Stimulated activated CD4-positive, alpha-beta T cell treated with anti-CD3 and anti-CD28 coated beads, TNF-alpha, amount 100 ng/mL, for 4 hours (primary cell): ENCODE measurements at places on chromosomes 11 and 22.
A peak's percentile ranks its signal among the peaks of the same experiment; 100 is the strongest.

- DNase-seq = no peak
These were observed 78.0 kb upstream of the PPARA start for GRCh38 chr22:46072110-46072881.

- no peak for DNase-seq
These were observed 75.8 kb downstream of the CCDC34 start for GRCh38 chr11:27287205-27287604.

DNA sequence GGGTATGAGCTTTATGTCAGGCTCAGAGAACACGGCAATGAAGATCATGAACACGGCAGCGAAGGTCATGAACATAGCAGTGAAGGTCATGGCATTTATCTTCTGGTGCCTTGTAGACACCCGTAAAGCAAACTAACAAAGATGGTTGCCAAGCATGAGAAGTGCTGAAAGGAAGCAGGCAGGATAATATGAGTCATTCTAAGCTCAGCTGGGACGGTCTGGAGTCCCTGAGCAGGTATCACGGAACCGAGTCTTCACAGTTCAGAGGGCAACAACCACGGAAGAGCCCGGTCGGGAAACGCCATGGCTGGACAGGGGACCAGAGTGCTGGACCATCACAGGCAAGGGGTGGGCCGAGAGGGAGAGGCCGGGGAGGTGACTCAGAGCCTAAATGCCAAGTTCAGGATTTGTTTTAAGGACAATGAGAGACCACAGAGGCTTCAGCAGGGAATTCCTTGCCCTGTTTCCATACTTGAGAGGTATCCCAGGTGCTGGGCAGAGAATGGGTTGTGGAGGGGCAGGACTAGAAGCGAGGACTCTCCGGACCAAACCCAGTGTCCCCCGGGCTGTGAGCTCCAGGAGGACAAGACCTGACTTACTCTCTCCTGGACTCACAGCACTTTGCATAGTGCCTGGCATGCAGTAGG lies 13.1 kb upstream of the MS4A10 start:
- DNase-seq = no peak

DNA sequence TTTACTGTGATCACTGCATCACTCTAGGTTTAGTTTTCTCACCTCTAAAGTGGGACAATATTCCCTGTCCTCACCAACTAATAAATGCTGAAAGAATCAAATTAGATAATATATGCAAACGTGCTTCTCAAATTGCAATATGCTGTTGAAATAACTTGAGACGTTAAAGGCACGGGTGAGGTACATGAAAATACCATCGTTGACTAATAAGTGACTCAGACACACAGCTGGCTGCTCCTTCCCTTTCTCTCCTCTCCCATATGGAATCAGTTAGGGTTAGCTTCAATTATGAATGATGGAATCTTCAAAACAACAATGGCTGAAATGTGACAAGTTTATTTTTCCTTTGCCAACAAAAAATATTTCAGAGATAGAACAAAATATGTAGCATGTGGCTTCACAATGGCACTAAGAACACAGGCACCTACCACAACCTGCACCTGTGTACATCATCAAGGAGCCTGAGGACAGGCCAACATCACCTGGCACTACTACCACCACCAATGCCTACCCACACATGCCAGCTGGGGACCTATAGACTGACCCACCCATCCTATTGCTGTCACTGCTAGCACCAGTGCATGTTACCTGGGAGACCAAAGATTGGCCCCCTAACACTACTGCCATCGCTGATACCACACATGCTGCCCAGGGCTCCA lies 13.7 kb downstream of the GDPD4 start:
- no peak for DNase-seq

DNA sequence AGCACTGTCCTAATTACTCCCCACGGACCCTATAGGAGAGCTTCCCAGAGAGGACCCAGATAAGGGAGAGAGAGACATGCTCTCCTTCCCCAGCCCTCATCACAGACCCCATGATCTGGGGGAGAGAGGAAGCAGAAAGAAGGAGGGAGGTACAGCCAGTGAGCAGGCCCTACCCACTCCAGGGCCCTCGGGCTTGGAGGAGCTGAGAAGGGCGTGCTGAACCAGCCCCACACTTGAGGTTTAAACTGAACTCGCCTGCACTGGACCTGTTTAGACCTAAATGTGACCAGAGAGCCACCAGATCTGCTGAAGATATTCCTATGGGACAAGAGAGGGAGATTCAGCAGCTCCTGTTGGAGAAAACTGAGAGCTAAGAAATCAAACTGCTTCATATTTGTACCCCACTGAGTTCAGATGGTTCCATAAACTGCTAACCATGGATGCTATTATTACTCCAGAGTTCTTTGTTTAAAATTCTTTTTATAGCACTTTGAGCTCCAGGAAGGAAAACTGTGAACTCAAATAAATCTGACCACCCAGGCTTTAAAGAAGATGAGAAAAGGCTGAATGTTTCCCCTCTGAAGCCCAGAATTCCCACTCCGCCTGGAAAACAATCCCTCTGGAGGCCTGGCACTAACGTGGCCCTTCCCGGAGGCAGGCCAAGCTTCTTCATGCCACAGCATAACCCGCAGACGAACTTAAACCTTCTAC lies 67.2 kb downstream of the EFCAB6 start:
- no peak for DNase-seq

DNA sequence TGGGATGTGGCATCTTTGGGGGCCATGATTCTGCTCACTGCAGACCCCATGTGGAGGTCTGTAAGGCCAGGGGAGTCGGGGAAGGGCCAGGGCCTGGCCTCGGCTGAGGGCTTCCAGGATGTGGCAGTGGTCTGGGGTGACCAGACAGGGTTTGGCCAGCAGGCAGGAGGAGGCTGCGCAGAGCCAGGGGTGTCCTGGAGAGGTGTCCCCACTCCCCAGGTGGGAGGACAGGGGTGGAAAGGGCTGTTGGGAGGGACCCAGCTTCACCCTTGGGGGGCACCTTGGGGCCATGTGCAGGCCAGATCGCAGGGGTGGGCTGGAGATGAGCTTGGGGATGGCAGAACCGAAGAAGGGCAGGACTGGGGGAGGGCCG lies 3.4 kb downstream of the PANX2 start:
- DNase-seq = no peak

GRCh38 chr11:4464216-4465159 lies 15.4 kb downstream of the OR52K2 start:
- no peak for DNase-seq

- no peak for DNase-seq
These were observed 9.0 kb downstream of the RAC2 start for GRCh38 chr22:37234736-37235711.

GRCh38 chr11:4763096-4763495 lies 6.6 kb downstream of the OR51F1 start:
- DNase-seq = no peak

- no peak for DNase-seq
These were observed at the start of gene C1QTNF4 for GRCh38 chr11:47593934-47594855. C1QTNF4 (minus strand) TSS chr11:47594411; CDS start chr11:47590810, 3,601 bp downstream.

- no peak for DNase-seq
These were observed 52.8 kb downstream of the MN1 start for GRCh38 chr22:27748751-27749191.

DNA sequence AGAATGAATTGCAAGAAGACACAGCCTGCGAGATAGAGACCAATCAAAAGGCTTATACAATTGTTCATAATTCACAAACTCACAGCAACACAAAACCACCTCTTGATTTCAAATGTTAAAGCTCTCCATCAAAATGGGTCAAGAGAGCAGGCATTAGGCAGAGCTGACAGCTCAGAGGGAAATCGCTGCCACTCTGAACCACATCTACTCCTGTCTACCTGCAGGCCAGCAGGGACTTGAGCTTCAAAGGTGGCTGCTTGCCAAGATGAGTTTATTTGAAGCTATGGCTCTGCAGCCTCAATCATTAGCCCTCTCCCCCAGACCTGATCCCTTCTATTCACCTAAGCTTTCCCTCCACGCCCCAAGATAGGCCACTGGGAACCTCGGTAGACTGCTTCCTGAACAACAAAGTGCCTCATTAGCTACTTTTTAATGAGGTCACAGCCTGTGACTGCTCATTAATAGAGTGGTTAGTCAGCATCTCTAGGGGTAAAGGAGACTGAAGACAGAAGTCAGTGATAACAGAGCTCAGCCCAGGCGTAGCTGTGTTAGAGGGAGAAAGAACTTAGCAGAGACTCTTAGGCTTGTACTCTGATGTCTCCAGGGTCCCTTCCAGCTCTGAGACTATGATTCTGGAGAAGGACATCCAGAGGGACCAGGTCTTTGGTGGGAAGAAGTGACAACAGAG lies 21.2 kb upstream of the OR10A5 start:
- DNase-seq = no peak

DNA sequence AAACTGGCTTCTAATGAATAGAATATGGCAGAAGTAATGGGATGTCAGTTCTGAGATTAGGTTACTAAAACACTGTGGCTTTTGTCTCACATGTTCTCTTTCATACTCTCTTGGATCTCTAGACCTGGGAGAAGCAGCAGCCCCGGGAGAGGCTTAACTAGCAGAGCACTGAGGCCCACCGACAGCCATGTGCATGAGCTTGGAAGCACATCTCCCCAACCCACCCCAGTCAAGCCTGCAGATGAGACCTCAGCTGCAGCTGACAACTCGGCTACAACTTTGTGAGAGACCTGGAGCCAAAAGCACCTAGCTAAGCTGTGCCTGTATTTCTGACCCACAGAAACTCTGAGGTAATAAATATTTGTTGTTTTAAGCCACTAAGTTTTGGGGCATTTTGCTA lies 100.8 kb downstream of the TRIM29 start:
- DNase-seq = no peak

DNA sequence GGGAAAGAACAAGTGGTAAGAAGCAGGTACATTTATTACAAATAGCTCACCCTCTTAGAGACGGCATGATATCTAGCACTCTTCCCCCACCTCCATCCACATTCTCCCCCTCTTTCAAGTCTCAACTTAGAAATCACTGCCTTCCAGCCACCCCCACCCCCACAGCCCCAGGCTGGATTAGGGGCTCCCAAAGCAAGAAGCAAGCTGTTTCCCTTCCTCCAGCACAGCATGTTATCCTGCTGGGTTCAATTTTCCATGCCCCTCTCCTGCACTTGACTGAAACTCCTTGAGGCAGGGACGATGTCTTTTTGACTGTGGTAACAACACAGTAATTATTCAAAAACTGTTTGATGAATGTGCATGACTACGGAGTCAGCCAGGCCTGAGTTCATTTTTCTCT lies 350.7 kb downstream of the LARGE1 start:
- no peak for DNase-seq

GRCh38 chr11:116357784-116358544 lies 414.8 kb downstream of the BUD13 start:
- DNase-seq = no peak

- no peak for DNase-seq
These were observed 48.8 kb downstream of the TRIM44 start for GRCh38 chr11:35711173-35711910.

DNA sequence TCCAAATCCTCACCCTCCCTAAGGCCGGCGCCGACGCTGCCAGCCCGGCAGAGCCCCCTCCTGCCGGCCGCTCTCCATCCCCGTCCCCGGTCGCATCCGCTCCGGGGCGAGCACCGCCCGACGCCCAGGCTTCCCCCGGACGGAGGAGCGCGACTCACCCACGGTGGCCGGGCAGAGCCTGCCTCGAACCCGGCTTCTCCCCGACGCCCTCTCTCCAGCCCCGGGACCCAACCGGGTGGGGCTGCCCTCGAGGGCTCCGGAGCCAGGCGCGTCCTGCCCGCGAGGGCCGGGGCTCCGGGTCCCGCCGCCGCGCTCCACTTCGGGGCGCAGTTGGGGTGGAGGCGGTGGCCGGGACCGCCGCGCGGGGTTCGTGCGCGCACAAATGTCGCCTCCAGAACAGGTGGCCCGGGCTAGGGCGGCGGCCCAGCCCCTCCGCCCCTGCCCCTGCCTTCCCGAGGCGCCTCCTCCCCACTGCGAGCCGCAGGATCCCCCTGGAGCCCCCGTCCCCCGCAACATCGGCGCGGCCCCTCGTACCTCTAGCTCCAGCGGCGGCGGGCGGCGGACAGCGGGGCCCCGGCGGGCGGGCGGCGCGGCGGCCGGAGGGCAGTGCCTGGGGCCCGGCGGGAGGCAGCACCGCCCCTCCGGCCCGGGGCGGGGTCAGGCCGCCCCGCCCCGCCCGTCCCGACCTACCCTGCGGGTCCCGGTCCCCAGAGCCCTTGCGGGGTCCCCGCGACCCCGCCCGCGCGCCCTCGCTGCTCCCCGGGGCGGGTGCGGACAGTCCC lies at the start of gene A4GALT:
Gene A4GALT, minus strand, starts transcription at position 608 of the 782 bp plus-strand sequence. CDS start 26,919 bp downstream, outside the sequence.
- peak; percentile 1 for DNase-seq

- DNase-seq = no peak
These were observed 11.0 kb upstream of the FXYD2 start for GRCh38 chr11:117835576-117835975.

DNA sequence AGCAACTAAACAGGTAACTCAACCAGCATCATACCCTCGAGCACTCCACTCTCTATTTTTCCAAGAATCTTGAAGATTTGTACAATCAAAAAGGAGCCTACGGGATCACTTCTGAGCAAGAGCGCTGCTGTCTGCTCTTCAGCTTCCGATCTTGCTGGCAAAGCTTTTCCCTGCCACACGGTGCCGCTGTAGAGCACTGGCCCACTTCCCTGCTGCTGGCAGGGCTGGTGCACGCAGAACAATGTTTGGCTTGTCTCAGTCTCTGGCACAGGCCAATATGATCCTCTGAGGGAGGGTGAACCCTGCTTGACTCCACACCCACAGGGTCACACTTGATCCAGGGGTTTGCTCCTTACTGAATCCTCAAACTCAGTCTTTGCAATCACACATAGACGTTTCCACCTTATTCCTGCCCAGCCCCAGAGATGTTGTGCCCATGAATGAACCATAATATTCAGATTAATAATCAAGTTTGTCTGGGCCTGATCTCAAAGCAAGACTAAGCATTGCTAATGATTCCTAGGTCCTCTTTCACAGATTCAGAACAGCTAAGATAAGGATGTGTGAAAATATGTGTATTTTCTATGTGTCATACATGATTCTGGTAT lies 536.6 kb downstream of the SOX6 start:
- DNase-seq = peak; percentile 2

GRCh38 chr22:39353346-39353745 lies 3.6 kb downstream of the SYNGR1 start:
- no peak for DNase-seq

DNA sequence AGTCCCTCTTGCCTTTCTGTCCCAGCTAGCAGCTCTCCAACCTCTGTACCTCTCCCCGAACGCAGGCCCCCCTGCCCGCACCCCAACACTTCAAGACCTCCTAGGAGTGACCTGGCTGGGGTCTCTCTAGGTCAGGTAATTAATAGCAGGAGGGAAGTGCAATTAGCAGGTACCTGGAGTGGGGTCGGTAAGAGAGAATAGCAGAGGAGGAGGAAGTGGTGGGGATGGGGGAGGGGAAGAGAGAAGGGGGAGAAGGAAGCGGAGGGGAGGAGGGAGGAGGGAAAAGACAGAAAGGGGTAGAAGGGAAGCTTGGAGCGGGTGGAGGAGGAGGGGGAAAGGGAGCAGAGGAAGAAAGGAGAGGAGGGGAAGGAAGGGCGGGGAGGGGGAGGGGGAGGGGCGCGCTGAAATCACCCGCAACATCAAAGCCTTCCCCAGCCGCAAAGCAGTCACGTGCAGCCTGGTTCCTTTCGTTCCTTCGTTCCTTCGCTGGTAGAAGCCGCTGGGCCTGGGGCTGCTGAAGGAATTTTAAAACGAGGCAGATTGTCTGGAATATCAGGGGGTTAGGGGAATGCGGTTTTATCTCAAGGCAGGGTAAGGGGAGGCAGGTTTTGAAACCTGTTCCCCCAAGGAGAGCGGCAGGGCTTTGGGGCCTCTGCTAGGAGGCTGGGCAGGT lies 29.3 kb upstream of the TCF20 start:
- peak; percentile 45 for DNase-seq

- no peak for DNase-seq
These were observed 191.4 kb downstream of the BUD13 start for GRCh38 chr11:116581349-116581748.

- no peak for DNase-seq
These were observed 85.8 kb downstream of the LDLRAD3 start for GRCh38 chr11:36029616-36030015.
